Esophagus squamous epithelium (tissue), 5 donors: ENCODE measurements at places on chromosomes 4 and X. TPM values are rescaled to one million over a fixed set of nuclear protein-coding genes. Genes with fewer than 3 reads are reported as not detected.

SLC9B1 gene
- not detected for total RNA-seq

BEX1 gene
- 1.9 TPM for total RNA-seq

FGFR3 gene
- 175 TPM for total RNA-seq

ADGRG2 gene
- total RNA-seq = 0.35 TPM

DNAAF6 gene
- not detected for total RNA-seq

MSL3 gene
- total RNA-seq = 29.6 TPM

IL21 gene
- total RNA-seq = not detected

KLHL4 gene
- total RNA-seq = 0.47 TPM

PRRG1 gene
- 11.9 TPM for total RNA-seq

NPY1R gene
- 1.1 TPM for total RNA-seq

SEPTIN11 gene
- 44.1 TPM for total RNA-seq

STARD8 gene
- total RNA-seq = 3.0 TPM

RAB9B gene
- 0.35 TPM for total RNA-seq

DNA sequence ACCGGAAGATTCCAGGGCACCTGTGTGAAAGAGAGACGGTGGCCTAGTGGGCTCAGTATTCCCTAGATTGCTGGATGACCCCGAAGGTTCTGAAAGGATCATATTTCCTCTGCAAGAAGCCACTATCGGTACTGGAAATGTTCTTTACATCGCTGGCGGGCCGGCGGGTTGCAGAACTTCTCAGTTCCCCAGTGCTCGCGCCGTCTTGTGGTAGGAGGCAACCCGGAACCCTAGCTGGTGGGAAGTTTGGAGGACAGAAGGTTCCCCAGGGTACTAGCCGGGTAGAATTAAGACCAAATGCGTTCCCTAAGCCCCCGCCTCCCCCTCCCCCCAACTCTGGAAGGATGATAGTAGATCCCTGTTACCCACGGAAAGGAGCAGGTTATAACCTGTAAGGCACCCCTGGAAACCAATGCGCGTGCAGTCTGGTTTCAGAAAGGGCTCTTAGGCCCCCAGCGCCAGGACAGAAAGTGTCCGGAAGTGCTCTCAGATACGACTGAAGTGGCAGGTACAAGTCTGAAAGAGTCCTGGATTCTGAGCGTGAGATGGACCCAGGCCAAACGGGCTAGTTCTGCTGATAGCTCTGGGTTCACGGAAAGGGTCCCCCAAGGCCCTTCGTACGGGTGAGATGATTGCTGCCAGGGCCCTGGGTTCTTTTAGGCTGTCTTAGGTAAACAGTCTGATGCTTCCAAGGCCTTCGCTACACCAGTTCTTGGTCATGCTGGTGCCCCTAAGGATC is 61.7 kb upstream of the DCAF8L1 start:
- DNase-seq = no peak

- no peak for DNase-seq
These were observed 41.0 kb upstream of the ZNF330 start for GRCh38 chr4:141179474-141180373.

DNA sequence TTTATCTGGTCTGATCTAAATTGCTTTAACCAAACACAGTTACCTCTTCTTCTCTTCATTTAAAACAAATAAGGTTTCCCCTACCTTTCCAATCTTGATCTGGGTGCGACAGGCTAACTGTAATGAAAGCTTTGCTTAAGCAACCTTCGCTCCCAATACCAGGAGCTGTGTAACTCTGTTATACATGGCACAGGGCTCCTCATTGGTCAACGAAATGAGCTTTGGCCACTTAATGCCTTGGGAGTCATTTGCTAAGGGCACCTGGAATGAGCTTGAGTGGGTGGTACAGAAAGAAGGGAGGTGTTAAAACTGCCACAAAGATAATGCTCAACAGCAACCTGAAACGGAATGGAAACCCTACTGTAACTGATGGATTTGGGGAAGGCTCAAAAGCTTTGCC is 140.5 kb downstream of the CHRNA9 start:
- DNase-seq = no peak

DNA sequence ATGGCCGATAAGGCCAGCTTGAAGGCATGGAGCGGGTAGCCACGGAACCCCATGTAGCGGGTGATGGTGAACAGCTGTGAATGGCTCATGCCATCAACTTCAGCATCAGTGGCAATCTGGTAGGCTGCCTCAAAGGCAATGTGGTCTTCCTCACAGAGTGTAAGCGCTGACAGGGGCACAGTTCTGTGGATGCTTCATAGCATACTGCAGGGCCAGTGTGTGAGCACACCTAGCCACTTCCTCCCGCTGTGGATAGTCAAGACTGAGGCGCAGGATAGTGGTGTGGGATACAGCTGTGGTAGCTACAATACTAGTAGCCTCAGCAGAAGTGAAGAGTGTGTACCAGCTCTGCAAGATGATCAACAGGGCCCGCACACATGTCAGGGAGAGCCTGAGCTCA is 40.5 kb downstream of the C4orf33 start:
- no peak for DNase-seq

DNA sequence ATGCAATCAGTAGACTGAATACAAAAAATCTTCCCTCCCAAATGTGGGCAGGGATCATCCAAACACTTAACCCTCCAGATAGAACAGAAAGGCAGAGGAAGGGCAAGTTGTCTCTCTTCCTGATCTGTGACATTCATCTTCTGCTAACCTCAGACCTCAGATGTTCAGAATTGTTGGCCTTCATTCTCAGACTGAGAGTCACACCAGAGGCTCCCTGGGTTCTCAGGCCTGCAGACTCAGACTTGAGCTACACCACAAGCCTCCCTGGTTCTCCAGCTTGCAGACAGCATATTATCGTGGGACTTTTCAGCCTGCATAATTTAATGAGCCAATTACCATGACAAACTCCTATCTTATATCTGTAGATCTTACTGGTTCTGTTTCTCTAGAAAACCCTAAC is 1471.6 kb upstream of the ADGRL3 start:
- DNase-seq = no peak

- DNase-seq = no peak
These were observed 2.3 kb upstream of the AMBN start for GRCh38 chr4:70589785-70590184.

DNA sequence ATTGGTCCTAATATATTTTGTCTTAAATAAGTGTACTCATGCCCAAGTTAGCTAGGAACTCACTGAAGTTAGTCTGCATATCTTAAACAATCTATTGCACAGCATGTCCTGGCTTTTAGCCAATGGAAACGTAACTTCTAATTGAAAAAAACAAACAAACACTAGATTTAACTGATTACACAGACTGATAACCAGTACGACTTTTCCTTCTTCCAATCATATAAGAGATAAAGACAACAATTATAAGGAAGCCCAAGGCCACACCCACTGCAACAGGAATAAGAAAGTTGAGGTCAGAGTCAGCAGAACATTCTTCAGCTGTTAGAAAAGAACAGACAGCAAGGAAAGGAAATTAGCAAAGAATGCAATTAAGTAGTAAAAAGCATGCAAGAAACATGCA is 40.8 kb downstream of the LAMP2 start:
- no peak for DNase-seq

DNA sequence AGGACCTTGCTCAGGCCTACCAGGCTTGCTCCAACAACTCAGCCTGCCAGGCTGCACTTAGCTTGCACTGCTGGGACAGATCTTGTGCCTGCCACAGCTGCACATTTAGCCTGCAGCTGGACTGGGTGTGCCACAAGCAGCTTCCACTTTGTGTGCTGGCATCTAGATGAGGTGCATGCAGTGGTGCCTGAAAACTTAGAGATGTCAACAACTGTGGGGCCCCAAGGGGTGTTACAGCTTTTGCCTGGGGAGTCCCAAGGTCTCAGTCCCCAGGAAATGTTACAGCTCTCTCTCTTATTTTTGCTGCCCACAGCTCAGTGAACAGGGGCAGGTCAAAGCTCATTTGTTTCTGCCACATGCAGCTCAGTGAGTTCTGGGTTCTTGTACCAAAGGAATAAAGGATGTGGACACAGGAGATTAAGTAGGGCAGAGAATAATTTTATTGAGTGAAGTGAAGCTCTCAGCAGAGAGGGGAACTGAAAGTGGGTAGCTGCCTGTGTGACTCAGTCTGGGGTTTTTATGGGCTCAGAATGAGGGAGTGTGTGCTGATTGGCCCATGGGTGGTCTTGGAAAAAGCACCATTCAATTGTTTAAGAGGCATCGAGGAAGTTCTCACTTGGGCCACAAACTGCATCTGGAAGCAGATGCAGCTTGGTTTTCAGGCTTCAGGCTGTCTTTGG is 828.3 kb downstream of the TECRL start:
- DNase-seq = no peak

GRCh38 chr4:25807102-25807728 is 55.6 kb downstream of the SEL1L3 start:
- no peak for DNase-seq

DNA sequence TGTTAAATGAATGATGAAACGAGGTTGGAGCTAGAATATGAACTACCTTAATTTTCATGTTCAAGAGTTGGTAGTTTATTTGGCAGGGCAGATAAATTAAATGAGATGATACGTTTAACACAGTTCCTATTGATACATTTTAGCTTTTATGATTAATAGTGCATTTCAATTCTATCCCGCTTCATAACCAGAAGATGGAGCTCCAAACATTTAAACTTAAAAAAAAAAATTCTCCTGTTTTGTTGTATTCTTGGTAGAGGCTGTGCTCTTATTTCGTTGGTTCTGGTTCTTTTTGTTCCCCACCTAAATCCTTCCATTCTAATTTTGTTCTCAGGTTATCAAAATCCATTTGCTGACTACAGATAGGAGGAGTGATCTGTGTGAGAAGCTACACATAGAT is 71.8 kb upstream of the PTPN13 start:
- no peak for DNase-seq

DNA sequence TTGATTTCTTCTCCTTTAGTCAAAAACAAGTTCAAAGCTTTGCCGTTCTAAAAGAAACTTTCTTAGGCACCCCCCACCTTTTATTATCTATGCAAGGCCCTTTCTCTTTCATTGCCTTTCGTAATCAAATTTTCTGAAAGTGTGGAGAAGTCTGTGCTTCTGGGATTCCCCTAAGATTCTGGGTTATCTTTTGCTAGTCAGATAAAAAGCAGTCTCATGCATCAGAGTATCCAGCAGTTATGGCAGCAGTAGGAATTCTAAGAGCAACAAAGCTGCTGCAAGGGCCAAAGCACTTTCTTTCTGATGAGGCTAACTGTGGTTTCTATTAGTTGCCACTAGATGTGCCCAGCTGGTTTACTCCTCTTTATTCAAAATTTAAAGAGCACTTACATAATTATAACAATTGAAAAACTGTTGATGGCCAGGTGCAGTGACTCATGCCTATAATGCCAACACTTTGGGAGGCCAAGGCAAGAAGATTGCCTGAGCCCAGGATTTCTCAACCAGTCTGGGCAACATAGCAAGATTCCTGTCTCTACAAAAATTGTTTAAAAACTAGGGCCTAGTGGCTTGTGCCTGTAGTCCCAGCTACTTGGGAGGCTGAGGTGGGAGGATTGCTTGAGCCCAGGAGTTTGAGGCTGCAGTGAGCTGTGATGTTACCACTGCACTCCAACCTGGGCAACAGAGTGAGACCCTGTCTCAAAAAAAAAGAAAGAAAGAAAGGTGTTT is 296.2 kb downstream of the PAPSS1 start:
- no peak for DNase-seq

GRCh38 chr4:138078253-138078652 is 163.9 kb downstream of the SLC7A11 start:
- DNase-seq = no peak

GRCh38 chr4:173684223-173684622 is 154.2 kb upstream of the HAND2 start:
- DNase-seq = no peak

DNA sequence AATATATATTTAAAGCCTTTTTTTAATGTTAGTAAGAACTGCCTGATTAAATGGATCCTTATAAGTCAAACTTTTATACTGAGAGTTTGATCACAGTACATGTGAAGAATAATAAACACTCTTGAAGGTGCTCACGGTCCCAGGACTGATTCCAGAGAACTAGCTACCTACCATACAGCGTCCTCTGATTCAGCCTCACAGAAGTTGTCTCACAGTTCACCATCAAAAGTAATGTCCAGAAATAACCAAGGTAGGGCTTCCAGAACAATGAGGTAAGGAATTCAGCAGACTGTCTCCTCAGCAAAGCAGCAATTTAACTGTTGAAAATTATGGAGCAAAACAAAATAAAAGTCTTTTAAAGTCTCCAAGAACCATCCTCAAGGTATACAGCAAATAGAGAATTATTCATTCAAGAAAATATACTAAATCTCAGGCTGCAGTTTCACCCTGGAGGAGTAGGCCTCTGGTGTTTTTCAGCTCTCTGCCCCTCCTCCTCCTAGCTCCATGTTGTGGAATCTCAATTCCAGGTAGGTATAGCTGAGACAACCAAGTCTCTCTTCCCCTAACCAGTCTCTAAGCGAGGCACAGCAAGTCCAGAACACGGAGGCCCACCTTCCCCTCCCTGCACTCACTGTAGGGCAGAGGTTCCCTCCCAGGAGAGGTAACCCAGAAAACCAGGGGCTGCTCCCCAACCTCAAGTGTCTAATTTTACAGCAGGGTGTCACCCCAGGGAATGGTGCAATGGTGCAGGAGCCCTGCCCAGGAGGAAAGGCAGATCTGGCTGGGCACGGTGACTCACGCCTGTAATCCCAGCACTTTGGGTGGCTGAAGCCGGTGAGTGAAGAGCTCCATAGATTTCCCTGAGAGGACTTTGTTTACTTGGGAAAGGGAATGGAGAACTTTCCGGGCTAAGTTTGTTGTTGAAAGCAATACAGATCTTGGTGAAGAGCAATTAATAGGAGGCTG is 28.6 kb downstream of the FAM241A start:
- no peak for DNase-seq

DNA sequence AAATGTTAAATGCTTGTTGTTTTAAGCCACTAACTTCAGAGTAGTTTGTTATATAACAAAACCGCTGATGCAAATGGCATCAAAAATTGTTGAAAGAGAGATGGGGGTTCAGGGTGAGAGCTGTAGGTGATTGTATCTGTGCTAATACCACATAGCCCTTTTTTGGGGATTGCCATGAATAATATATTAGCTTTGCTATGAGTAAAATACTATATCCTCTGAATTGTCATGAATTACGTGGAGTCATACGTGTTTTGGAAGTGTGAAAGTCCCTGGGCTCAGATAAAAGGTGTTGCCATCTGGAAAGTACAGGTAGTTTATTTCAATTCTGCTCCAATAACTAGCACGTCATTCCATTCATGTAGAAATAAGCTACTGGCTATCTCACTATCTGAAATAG is 30.6 kb downstream of the DYNLT3 start:
- no peak for DNase-seq

DNA sequence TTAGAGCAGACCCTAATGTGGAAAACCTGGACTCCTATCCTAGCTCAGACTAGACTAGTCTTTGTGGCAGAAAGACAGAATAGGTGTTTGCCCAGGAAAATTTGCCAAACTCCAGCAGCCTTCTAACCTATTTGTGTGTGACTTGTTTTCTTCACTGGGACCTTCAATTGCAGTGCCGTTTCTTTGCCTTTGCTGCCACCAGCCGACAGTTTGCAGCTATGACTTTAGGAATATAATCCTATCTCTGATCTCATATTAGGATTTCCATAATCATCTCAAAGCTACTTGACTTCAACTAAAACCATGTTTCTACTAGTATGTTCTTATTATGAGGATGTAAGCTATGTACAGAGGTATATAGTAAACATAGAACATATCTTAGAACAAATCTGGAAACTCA is 60.2 kb upstream of the PGAM4 start:
- no peak for DNase-seq

GRCh38 chr4:7625071-7625470 is 190.3 kb upstream of the PSAPL1 start:
- no peak for DNase-seq

GRCh38 chr4:109040441-109040840 is 262.0 kb downstream of the COL25A1 start:
- DNase-seq = no peak

- DNase-seq = no peak
These were observed 61.9 kb downstream of the ANKRD50 start for GRCh38 chr4:124650614-124651013.
